Activated naive CD8-positive, alpha-beta T cell treated with anti-CD3 and anti-CD28 coated beads for 36 hours (primary cell): ENCODE measurements at places on chromosomes 1 and 21.

DNA sequence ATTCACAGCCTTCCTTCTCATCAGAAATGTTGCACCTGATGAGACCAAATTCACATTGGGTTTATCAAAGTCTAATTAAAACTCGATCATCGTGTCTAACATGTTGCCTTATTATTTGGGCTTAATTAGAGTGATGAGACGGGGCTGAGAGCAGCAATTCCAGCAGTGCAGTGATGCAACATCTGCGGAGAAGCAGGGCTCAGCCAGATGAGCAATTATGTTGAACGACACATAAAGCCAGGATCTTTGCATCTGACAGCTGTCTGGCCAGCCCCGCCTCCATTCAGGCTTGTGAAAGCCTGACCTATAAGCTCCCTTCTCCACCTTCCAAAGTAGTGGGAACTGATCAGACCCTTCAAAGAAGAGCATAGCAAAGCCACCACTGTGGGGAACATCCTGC lies 109.8 kb downstream of the C1orf94 start:
- no peak for DNase-seq

GRCh38 chr1:197850042-197850441 lies 52.4 kb upstream of the C1orf53 start:
- DNase-seq = no peak

GRCh38 chr1:173417563-173417962 lies 59.6 kb upstream of the PRDX6 start:
- no peak for DNase-seq

DNA sequence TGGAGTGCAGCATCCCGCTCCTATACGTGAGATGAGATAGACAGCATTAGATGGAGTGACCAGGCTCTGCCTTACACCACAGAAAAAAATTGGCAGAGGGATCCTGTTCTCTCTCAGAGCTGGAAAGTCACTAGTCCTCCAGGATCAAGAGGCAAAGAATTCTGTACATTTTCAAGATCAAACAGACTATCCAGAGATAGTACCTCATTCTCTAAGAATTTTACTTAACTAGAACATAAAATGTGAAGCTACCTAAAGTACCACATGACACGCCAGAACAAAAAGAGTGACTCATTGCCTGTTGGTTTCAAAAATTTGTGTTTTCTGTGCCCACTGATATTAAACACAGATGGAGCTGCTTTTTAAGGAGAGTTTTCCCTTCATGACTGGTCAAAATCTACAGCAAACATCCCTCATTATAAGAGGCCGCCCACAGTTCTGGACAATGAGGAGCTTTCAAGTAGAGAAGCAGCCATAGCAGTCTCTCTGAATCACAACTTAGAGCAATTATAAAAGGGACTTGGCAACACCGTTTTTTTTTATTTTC lies 32.3 kb downstream of the CD160 start:
- DNase-seq = no peak

- no peak for DNase-seq
Measured at GRCh38 chr1:164557270-164557669, 1.7 kb upstream of the PBX1 start.
